ENCODE measurements at places on chromosomes 16 and 17.

DNA sequence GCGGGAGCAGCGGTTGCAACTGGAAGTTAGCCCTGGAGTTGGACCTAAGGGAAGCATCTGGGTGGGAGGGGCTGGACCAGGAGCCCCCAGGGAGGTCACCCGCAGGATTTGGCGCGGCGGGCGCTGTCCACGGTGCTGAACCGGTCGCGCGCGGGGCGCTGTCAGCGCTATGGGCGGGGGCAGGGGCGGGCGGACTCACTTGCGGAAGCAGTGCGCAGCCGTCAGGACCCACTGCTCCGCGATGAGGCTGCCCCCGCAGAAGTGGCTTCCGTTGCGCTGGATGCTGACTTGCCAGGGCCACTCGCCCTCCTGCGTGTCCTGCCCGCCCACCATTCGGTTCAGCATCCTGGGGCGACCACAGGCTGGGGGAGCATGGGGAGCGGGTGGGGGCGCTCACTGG lies 4.5 kb downstream of the PRSS27 start:
- no peak for DNase-seq

DNA sequence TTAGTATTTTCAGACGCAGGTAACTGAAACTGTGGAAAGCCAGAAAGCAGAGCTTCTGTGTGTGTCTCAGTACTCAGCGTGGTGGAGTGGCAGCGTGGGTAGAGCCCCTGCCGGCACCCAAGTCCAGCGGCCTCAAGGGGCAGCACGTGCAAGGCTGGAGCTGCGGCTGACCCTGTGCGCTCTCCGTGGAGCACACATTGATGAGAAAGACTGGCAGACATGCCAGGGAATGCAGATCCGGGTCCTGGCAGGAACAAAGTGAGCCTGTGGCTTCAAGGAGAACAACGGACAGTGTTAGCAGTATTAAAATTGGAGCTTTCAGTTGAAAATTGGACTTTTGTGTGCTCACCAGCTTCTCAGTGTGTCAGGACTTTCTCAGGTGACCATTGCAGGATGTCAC lies 23.3 kb downstream of the ZC3H18 start:
- DNase-seq = no peak

DNA sequence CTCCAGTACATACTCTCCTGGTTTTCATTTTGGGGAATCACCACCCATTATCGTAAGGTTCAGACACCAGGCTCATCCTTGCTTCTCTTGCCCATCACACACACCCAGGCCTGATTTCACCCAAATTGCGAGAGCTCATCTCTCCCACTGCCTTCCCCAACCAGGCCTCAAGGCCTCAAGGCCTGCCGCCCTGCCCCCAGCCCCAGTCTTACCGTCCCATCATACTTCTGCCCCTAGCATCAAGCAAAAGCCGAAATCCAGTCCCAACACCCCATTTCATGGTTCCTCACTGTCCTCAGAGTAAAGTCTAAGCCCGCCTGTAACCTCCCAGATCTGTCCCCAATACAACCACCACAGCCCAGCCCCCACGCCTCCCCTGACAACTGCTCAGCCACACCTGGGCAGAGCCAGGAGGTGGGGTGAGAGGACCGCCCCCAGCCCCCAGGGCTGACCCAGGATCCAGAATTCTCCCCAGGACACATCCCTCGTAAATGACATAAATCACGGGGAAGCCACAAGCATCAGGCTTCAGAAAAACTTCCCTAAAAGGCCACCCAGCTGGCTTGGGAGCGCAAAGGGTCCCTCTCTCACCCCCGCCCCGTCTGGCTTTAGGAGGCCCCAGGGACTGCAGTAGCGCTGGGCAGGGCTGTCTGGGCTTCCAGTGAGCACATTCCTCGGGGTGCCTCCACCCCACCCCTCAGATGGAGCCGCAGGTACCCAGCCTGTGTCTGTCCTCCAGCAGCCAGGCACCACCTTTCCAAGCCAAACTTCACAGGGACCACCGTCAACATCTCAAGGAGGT lies 9.6 kb upstream of the P2RX1 start:
- DNase-seq = no peak

DNA sequence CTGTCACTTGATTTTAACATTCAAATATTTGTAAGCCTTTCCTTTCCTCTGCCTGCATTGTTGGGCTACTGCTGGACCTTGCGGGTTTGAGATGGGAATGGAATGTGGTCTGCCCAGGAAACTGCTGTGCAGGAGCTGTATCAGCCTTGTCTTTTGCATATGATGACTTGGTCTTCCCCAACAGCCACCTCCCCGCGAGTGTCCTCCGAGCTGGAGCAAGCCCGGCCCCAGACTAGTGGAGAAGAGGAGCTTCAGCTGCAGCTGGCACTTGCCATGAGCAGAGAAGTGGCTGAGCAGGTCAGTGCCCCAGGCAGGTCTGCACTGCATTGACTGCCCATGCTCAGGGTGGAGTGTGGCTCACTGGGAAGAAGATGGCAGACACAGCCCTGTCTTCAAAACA lies 52.8 kb downstream of the B9D1 start:
- no peak for DNase-seq

GRCh38 chr16:732332-732731 lies 5.4 kb downstream of the HAGHL start:
- no peak for DNase-seq

DNA sequence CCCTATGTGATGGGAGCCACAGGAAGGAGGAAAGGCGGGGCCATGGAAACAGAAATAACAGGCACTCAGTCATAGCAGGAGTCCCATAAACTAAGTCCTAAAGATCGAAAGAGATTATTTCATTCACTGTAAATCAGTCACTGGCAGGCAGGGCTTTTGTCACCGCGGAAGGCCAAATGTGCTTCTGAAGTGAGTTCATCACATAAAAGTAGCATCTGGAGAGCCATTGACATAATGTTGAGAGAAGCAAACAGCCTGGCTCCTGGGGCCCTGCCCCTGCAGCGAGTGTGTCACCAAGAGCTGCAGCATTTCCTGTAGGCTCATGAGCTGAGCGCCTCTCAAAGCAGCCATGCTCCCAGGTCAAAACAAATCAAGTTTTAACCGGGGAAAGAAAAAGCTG lies 476.2 kb downstream of the HAPSTR1 start:
- DNase-seq = no peak

GRCh38 chr17:47368262-47368661 lies 44.5 kb downstream of the EFCAB13 start:
- DNase-seq = no peak

- DNase-seq = no peak
Measured at GRCh38 chr17:49362723-49363117, 670 bp upstream of the ZNF652 start.

- no peak for DNase-seq
Measured at GRCh38 chr17:78886954-78887353, 16.0 kb downstream of the CEP295NL start.

DNA sequence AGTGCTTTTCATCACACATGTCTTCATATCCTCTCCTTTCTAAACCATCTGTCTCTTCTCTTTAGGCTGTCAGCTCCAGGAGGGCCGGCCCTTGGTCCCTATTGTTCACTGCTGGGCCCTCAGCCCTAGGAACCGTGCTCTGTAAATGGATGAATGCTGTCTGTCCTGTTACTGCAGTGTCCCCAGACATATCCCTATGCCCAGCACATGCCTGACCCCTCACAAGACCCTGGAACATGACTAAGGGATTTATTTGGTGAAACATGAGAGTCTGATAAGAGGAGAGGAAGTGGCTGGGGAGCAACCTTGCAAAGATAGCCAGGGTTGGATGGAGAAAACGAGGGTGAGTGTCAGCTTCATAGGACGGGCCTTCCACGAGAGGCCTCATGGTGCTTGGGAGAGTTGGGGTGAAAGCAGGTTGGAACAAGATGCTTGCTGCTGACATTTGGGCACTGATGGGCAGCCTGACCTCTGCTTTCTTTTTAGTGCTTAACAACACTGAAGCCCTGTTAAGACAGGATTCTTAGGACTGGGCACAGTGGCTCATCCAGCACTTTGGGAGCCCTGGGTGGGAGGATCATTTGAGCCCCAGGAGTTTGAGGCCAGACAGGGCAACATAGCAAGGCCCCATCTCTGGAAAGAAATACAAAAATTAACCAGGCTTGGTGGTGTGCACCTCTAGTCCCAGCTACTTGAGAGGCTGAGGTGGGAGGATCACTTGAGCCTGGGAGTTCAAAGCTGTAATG lies 39.0 kb downstream of the ABCC1 start:
- DNase-seq = no peak

DNA sequence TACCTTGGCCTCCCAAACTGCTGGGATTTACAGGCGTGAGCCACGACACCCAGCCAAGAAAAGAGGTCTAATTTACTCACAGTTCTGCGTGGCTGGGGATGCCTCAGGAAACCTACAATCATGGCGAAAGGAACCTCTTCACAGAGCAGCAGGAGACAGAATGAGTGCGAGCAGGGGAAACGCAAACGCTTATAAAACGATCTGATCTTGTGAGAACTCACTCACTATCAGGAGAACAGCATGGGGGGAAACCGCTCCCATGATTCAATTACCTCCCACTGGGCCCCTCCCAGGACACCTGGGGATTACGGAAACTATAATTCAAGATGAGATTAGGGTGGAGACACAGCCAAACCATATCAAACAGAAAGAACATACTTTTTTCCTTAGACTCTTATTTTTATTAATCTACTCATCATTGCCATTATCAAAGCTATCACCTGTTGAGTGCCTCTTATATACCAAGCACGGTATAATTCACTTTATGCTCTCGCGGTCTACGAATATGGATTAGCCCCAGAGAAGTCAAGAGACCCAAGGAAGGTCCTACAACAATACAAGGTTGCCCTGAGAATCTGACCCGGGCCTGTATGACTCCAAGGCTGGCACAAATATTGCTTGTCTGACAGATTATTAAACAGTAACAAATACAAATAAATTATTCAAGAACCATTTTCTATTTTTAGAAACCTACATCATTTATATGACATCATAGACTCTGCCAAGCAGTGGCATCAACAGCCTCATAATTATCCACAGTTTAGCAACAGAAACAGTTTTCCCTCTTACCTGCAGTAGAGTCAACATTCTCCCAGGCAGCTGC lies 2.4 kb downstream of the POLR3K start:
- DNase-seq = no peak

DNA sequence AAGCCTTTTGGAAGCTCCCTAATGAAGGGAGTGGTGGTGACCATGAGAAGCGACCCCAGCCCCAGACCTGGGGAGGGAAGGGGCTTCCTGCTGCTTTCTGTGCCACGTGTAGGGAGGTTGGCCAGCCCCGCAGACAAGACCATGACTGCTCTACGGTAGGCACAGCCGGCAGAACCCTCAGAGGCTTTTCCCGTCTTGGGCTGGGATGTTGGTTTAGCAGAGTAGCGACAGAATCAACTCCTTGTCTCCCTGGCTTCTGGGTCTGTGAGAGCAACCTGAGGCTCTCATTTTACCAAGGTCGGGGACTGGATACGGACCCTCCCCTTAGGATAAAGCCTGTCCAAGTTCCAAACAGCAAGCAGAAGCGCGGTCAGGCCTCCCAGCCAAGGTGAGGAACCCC lies 123.3 kb downstream of the AXIN2 start:
- no peak for DNase-seq

DNA sequence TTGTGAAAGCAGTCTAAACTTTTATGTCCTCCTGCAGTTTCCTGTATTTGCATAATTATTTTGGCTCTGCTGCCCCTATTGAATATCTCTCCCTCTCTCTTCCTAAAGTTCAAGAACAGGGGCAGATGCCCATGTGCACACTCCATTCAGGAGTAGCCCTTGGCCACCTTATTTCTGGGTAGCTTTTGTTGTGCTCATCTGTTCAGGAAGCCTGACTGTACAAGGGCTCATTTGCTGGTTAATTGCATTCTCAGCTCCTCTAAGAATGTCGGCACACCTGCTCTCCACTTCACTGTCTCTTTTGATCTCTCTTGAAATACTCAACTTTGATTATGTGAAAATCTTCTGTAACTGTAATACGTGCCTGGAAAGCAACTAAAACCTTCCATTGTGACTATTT lies 1378.8 kb upstream of the CDH8 start:
- no peak for DNase-seq

GRCh38 chr16:23650674-23651416 lies 9.6 kb downstream of the DCTN5 start:
- DNase-seq = no peak

DNA sequence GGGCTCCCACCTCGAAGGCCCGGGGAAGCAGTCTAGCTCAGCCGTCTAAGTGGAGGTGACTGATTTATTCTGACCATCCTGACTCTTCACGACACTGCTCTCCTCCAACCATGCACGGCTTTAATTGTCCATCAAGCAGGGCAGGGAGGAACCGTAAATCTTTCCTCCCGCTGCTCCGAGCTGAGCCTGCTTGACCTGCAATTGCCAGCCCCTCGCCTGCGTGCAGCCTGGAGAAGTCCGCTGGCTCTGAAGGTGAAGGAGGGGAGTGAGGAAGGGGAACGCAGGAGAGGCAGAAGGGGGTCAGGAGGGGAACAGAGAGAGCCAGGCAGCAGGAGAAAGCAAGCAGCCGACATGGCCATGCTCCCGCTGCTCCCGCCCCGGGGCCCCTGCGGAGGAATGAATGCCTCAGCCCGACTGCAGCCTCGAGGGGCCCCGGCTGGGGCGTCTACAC lies 10.1 kb downstream of the RBFOX3 start:
- DNase-seq = no peak

DNA sequence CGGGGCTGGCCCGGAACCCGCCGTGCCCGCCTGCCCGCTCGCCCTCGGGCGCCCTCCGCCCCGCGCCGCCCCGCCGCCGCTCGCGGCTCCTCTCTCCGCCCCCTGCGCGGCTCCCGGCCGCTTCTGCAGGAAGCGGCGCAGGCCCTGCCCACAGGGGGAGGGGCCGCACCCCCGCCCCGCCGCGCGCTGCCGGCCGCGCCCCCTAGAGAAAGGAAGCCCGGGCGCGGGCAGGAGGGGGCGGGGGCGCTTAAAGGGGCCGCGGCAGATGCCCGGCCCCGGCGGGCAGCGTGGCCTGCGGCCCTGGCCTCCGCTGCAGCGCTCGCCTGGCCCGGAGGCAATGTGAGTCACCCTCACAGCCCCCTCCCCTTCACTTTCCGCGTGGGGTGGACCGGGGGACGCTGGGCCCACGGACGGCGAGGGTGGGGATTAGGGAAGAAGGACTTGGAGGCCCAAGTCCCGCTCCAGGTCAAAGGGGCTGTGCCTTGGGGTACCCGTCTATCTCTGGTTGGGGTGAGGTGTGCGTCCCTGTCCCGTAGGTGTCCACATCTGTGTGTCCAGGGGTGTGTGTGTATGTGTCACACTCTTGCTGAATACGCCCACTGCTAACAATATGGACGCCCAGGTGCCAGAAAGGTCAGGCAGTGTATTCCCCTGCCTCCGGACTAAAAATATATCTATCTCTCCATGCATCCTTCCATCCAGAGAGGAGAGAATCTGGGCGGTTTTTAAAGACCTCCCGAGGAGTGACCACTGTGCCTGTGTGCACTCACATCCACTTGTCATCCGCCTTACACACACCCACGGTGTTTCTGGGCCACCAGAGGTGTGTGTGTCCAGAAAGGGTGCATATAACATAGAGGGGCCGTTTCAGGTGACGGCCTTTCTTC lies at the start of gene GIT1:
Gene GIT1, minus strand, starts transcription at position 125 of the 887 bp plus-strand sequence. CDS start 270 bp downstream, outside the sequence.
- DNase-seq = peak; percentile 33

- no peak for DNase-seq
Measured at GRCh38 chr16:66834746-66835145, 4.0 kb upstream of the NAE1 start.

GRCh38 chr16:9929836-9930235 lies 252.4 kb downstream of the GRIN2A start:
- no peak for DNase-seq
